ENCODE measurements at places on chromosomes 7 and 10.

- DNase-seq, result no peak
Measured at GRCh38 chr7:113460067-113460466, 341.7 kb upstream of the SMIM30 start.

DNA sequence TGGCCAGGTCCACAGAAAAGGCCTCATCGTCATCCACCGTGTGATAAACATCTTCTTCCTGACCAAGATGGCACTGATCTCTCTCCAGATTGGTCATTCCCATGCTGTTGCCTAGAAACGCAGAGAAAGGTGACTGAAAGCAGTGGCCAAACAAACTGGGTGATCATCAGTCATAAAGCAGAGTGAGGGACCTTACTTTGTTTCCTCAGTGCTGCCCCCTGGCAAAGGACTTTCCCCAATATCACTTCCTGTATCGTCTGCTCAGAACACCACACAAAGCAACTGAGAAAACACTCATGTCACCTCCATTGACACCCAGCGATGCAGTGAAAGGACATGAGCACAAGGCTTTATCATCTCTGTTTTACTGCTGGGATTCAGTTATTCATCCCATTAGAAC is 40.0 kb upstream of the TM9SF3 start:
- DNase-seq, result no peak

DNA sequence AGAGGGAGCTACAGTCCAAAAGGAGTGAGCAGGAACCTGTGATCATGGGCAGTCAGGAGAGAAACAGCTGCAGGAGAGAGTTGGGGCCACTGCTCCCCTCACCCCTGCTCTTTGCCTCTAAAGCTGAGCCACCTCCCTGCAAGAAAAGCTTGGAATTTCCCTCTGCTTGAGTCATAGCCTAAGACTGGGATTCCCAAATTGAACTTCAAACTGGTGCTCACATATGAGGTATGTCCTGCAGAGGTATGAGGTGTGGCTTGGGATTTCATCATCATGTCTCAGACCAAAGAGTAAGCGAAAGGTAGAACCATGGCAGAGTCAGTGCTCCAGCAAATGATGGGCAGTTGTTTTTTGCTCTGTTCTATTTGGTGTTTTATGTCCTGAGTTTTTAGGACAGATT is 237.1 kb upstream of the NRP1 start:
- peak; percentile 9 for DNase-seq

- no peak for DNase-seq
Measured at GRCh38 chr7:22329816-22330524, 27.0 kb downstream of the RAPGEF5 start.

DNA sequence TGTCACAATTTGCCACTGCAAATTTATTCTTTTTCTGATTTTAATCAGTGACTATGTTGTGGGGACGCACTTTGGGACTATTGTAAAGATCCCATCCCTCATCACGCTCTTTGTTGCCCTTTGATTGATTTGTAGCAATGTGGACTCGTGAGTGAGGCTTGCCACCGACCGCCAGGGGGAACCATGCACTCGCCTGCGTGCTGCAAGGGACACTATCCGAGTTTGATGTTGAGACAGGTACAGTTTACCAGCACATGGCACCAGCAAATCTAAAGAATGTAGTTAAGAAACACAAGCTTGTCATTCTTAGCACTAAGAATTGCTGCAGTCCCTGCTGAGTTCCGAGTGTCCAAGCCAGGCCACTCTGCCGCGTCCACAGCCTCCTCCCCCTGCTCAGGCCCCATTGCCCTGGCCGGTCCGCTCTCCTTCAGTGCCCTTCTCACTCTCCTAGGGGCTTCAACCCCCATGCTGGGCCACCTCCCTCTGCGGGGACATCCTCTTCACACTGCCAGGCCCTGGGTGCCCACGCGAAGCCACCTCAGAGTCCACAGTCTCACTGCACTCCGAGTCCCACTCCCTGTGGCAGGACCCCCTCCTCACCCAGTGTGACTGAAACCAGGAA is 2.0 kb upstream of the SFTPA2 start:
- DNase-seq, result peak; percentile 57
